ENCODE measurements at places on chromosomes 3 and 15.

- DNase-seq, result no peak
Measured at GRCh38 chr3:24494618-24495325, at the start of gene THRB. THRB (minus strand) TSS chr3:24494850.

GRCh38 chr15:80895091-80895490 is 94.5 kb downstream of the MESD start:
- DNase-seq, result no peak

GRCh38 chr3:55066551-55067047 is 138.7 kb upstream of the LRTM1 start:
- no peak for DNase-seq

DNA sequence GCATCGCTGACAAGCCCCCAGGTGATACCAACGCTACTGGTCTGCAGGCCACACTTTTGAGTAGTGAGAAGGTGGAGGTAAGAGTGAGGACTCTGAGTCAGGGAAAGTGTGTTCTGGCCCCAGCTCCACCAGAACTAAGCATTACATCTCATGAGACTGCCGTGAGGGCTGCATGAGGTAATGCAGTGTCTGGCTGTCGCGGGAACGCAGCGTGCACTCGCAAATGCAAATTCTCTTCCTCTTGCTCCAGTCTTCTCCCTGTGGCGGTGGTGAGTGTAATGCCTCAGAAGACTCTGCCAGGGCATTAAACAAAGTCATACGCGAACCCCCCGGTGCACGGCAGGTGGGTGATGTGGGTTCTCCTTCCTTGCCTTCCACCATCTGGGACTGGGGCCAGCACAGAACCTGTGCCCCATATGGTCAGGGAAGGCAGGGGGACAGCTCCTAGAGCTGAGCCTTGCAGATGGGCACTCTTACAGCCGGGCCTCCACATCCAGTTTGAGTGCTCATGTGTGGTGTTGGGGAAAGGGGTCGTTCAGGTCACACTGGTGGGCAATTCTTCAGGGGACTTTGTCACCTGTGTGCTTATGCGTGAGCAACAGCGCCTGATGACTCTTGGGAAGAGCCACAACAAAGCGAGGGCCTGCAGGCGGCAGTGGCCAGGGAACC is 175.8 kb downstream of the XXYLT1 start:
- DNase-seq, result no peak

DNA sequence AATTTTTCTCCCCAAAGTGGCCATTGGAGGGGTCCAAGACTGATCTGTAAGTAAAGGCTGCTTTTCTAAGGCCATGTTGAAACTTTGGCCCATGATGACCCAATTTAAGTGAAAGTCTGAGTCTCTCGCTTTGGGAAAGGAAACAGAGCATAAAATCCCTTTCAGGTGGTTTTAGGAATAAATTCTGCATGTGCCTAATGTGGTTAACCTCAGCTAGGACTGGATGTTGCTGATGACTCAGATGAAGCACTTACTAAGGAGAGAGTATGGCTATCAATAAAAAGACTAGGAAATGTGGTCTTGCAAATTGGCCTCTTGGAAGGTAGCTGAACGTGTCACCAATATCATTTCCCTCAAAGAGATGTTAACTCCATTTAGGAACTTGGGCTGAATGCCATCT is 458.5 kb downstream of the AGBL1 start:
- DNase-seq, result no peak

DNA sequence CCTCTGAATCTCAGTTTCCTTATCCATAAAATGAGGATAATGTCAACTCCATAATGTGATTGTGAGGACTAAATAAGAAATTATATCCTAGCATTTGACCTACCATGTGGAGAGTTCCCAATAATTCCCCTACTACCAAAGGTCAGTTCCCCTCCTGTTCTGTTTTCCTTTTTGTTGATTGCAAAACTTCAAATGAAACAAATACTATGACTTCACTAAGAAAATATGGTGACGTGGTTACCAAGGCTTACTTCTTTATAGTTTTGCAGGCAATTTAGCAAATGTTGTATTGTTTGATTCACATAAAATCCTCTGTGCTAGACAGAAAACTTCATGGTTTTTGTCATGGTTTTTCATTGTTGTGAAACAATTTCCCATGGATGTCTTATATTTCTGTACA is 153.8 kb upstream of the RORA start:
- no peak for DNase-seq

DNA sequence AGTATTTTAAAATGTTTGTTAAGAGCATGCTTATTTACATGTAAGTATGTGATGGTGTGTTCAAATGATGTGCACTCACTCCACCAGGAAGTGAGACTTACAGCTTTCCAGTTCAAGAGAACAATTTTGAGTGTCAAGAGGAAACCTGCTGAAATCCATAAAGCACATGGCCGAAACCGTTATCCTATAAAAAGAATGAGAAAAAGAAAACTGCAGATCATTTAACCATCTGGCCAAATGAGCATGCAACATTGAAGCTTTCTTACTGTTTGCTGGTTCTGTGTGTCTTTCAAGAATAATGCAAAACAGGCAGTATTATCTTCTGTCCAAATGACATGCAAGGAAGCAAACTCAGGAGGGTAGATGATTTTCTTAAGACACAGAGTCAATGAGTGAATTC is 26.3 kb downstream of the GABRR3 start:
- DNase-seq, result no peak

- DNase-seq, result no peak
Measured at GRCh38 chr3:120461416-120461815, 10.6 kb upstream of the FSTL1 start.

DNA sequence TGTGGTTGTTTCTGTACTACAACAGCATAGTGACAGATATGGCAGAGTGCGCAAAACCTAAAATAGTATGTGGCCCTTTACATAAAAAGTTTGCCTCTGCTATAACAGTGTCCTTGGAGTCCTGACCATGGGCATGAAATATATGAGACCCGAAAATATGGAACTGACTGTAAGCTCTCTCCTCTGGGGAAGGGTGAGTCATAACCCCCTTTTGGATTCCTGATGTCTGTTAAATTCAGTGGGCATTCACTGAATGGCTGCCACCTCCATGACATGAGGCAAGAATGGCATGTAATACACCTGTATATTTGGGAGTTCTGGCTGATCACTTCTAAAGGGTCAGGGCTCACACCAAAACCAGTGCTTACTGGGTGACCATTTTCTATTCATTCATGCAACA is 6.1 kb downstream of the TBC1D2B start:
- no peak for DNase-seq

GRCh38 chr3:74328435-74328834 is 286.0 kb downstream of the CNTN3 start:
- no peak for DNase-seq

- no peak for DNase-seq
Measured at GRCh38 chr15:91824256-91824655, 29.3 kb upstream of the SLCO3A1 start.

- DNase-seq, result no peak
Measured at GRCh38 chr3:124034016-124034843, 42.3 kb upstream of the ROPN1 start.

- no peak for DNase-seq
Measured at GRCh38 chr15:62647202-62647842, 395.2 kb upstream of the TPM1 start.

- no peak for DNase-seq
Measured at GRCh38 chr3:107208100-107208499, 169.1 kb upstream of the CCDC54 start.

- no peak for DNase-seq
Measured at GRCh38 chr3:146071632-146072031, 89.4 kb downstream of the PLOD2 start.

GRCh38 chr3:123880998-123881561 is 3.1 kb downstream of the MYLK start:
- no peak for DNase-seq

- DNase-seq, result no peak
Measured at GRCh38 chr3:11037241-11037873, 44.8 kb downstream of the SLC6A1 start.

DNA sequence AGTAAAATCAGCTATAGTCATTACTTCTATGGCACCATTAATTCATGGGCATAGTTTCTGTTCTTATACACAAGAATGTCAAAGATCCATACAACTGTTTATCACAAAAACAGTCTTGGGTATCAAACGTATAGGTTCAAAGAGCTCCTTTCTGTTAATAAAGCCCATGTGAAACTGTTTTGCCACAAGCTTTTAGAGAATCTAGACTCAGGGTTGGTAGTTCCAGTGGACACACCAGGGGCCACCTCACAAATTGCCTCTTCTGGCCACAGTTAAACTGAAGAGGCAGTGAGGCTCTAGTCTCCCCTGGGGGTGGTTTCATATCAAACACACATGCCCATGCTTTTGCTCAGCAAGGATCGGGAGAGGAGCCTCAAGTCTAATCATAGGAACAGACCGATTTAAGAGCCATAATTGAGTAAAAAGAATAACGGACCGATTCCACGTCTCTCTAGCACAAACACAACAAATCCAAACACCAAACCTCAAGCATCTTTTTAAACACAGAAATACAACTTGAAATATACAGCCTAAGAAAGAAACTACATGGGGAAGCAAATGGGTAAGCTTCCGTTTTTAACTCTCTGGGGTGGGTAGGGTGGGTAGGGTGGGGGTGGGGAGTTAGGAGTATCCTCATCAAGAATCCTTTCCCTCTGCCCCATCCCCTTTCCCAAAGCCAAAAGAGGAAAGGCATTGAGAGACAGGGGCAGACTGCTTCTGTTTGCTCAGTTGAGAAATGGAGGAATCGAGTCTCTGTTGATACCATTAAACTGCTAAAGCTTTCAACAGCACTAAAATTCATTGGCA is 443.3 kb downstream of the MAGI1 start:
- DNase-seq, result no peak

GRCh38 chr3:194259982-194260766 is 91.0 kb downstream of the CPN2 start:
- no peak for DNase-seq

DNA sequence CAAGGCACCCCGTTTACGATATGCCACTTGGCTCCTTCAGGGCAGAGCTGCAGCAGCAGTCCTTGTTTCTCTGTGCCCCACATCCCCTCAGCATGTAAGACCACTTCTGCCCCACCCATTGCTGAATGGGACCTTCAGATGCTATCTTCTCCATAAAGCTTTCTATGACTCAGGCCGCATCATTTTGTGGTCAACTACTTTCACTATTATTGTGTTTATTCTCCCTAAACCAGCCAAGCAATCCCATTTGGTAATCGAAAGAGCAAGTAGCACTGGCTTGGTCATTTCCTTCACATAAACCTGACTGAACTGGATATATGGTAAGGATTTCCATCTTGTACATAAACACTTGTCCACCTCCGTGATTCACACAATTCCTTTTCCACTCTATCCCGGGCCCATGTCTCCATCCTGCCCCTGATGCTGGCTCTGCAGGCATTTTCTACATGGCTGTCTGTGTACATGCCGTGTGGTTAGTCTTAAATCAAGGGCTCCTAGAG is 25.7 kb downstream of the LIPC start:
- no peak for DNase-seq

GRCh38 chr3:50445919-50446318 is 57.5 kb downstream of the CACNA2D2 start:
- no peak for DNase-seq

DNA sequence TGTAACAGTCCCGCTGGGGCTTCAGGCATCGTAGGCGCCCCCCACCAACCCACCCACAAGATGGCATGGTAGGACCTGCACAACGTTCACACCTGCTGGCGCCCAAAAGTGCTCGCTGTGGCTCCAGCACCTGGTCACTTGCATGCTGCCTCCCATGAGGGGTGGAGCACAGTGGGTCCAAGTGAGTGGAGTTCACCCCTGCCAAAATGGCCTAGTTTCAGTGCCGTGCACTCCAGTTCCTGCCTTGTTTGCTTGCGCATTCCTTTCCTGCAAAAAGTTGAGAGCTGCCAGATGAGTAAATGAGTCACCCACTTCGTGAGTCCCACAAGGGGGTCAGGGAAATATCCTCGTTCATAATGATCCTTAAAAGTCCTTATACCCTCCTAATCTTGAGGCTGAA is 788.7 kb upstream of the DPPA4 start:
- DNase-seq, result no peak

DNA sequence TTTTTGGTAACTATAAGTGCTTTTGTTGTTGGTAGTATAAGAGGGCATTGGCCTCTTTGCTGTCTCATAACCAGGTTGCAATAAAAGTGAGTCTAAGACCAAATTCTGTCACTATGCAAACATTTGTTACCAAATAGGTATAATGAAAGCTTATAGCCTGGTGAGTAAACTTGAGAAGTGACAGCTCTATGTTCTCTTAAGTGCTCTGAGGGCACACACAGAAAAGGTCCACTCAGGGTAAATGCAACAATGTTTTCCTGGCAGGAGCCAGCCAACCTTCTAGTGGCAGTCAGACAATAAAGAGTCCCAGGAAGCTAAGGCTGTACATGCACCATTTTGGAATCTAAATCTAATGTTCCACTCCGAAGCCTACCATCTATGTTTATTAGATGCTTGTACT is 262.1 kb upstream of the TGFBR2 start:
- no peak for DNase-seq

- no peak for DNase-seq
Measured at GRCh38 chr3:98901119-98901391, 440 bp downstream of the DCBLD2 start.

GRCh38 chr3:191873736-191874135 is 412.8 kb downstream of the PYDC2 start:
- DNase-seq, result no peak

DNA sequence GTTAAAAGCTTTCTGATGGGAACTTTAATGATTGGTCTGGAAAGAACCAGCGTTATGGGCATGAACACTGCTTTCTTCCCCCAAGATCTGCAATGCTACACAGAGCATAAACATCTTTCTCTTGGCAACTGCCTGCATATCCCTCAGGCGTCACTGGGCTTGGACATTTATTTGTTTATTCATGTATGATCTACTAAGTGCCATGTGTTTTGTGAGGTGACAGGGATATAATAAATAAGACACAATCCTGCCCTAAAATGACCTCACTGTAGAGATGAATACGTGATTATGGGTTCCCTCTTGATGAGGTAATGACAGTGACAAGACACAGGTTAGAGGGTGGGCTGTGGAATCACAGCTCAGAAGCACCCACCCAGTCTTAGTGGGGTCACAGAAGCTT is 485.3 kb downstream of the PDCD6IP start:
- DNase-seq, result no peak

DNA sequence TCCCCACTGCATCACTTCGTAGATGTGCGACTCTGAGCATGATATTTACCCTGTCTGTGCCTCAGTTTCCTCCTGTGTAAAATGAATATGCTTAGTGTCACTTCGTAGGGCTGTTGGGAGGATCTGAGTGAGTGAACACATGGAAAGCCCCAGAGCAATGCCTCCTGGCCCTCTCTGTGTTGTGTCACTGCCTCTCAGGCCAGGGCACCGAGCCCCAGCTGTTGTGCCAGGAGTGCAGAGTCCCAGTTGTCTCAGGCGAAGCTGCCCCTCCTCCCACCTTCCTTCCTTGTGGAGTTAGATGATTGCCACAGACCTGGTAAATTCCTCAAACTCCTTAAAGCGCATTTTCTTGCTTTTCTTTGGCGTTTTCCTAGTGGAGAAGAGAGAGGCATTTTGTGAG is 26.2 kb downstream of the EFCAB12 start:
- no peak for DNase-seq

DNA sequence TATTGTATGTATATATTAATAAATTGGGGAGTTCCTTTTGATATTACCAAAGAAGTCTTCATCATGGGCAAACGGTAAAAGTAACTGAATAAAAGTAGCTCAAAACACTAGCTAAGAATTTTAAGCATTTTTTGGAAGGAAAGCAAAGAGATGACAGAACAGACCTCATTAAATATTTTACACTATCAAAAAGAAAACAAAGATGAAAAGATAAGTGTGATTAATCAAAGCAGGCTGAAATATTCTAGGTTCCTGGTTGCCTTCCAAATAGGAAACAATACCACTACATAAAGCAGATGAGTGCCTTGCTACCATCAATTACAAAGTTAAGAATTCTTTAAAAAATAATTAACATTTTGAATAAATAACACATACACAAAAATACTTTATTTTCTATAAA is 3.6 kb downstream of the NKIRAS1 start:
- DNase-seq, result no peak

GRCh38 chr15:60442763-60443162 is 36.2 kb downstream of the ICE2 start:
- DNase-seq, result no peak

Measured in stimulated activated CD8-positive, alpha-beta memory T cell treated with anti-CD3 and anti-CD28 coated beads, Interleukin-7, amount 100 ng/mL, for 1 hour (primary cell).